ENCODE measurements at places on chromosomes 11 and 22.

DNA sequence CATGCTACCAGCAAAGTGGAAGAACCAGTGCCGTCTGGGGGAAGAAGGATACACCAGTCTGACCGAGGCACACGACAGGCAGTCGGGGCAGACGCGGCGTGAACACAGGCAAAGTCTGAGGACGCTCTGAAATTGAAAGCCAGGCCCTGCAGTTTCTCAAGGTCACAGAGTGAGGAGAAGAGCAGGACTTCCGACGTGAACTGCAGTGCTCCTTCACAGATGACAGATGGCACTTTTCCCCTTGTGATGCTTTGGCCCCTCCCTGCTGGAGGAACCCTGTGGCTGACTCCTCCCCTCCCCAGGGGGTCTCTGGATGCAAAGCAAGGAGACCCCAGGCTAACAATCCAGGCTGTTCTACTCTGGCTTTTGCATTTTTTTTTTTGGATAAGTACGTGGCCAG lies 19.6 kb upstream of the JAM3 start:
- no peak for DNase-seq

DNA sequence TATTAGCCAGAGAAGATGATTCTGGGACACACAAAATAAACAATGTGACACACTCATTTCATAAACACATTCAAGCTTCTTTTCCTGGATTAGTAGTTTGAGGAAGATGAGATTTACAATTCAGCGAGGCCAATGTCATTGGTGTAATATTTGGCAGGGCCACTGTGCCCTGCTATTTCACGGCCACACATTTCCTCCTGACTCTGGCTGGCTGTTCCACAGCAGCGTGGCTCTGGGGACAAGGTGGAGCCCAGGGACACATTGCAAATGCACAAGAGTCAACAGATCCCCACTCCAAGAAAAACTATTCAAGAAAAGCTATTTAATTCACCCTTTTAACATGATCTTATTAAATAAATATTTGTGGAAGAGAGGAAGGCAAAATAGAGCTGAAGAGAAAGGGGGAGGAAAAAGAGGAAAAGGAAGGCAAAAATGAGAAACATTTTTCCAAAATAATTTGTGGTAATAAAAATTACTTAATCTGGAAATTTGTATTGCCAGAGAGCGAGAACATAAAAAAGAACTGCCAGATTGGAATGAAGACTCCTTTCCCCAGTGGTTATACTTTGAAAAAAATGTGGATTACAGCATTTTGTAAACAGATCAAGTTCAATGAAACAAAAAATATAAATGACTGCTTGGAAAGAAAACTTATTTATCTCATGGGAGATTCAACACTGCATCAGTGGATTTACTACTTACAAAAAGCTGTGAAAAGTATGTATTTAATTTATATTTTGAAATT lies 27.1 kb downstream of the NXPE2 start:
- no peak for DNase-seq

GRCh38 chr11:84969103-84969502 lies 658.0 kb downstream of the DLG2 start:
- no peak for DNase-seq

- no peak for DNase-seq
Observed at GRCh38 chr11:64250415-64251015, 815 bp upstream of the PLCB3 start.

DNA sequence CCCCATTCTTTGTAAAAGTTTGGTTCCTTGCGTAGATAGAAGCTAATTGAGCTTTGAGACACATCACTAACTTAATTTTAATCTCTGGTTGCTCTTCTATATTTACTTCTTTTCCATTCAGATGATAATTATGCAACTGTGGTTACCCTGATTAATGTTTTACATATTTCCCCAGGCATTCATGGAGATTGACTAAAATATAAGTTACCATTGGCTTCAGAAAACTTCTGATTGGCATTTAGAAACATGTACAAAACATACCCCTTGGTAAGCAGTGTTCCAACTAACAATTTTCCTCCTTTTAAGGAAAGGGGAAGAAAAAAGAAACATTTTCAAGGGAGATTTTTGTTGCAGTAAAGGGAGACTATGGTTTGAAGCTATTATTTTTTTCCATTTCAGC lies 43.9 kb downstream of the FAT3 start:
- DNase-seq: no peak

- DNase-seq: no peak
Observed at GRCh38 chr11:17378655-17379054, 9.8 kb downstream of the KCNJ11 start.

DNA sequence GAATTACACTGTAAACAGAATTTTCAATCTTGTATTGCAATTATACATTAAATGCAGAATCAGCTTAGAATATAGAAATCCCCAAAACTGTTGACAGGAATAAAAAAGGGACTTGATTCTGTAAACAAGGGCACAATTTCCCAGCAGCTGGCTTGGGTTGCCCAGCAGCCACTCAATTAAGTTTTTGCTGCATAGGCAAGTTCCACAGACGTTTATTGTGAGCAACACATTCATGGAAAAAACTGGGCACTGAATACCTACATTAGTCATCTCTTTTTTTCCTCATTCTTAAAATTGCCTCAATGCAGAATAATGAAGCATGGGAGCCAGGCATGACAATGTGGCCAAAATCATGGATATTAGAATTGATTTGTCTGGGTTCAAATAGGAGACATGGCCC lies 421.8 kb upstream of the ANO5 start:
- no peak for DNase-seq

GRCh38 chr22:45923835-45924234 lies 53.1 kb downstream of the WNT7B start:
- no peak for DNase-seq

DNA sequence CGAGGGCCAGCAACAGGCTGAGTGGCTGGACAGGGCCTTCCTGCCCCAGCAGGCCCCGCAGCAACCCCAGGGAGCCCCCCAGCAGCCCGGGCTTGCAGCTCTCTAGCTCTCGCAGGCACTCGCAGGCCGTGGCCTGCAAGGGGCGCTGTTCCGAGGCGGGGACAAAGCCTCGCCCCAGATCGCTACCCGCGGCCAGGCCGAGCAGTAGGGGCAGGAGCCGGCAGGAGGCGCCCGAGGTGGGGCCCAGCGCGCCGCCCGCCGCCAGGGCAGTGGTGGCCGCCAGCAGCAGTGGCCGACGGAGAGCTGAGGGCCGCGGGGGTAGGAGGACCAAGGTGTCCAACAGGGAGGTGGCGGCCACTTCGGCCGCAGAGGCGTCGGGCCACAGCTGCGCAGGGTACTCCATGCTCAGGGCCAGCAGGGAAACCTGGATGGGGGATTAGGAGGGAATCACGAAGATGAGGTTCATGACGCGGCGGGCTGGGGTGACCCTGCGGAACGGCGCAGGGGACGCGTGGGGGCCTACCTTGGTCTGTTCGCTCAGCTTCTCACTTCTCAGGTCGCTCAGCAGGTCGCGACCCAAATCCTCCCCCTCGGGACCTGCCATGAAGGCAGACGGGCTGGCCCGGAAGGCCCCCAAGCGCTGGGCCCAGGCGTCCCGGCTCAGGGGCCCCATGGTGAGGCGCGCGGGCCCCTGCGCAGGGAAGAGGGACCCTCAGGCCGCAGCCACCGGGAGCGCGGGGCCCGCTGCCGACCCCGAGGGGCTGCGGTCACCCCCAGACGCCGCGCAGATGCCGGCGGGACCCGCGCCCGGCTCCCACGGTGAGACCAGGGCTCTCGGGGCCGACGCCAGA lies 632 bp downstream of the AP5B1 start:
- peak; percentile 79 for DNase-seq

DNA sequence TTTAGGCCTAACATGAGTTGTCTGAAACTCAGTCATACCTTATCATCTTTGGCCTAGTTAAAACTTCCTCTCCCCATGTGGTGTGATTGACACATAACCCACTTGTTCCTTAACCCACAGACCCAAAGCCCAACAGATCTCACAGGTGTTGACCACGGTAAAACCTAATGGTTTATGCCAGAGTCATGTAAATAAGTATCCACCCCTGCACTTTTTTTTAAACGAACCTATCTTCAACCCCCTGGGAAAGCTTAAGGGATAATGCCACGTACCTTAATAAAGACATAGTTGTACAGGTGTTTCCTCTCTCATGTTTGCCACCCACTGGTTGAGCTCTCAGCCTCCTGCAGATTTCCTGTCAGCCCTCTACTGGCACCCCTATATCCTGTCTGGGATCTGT lies 709.3 kb upstream of the CCDC179 start:
- no peak for DNase-seq

DNA sequence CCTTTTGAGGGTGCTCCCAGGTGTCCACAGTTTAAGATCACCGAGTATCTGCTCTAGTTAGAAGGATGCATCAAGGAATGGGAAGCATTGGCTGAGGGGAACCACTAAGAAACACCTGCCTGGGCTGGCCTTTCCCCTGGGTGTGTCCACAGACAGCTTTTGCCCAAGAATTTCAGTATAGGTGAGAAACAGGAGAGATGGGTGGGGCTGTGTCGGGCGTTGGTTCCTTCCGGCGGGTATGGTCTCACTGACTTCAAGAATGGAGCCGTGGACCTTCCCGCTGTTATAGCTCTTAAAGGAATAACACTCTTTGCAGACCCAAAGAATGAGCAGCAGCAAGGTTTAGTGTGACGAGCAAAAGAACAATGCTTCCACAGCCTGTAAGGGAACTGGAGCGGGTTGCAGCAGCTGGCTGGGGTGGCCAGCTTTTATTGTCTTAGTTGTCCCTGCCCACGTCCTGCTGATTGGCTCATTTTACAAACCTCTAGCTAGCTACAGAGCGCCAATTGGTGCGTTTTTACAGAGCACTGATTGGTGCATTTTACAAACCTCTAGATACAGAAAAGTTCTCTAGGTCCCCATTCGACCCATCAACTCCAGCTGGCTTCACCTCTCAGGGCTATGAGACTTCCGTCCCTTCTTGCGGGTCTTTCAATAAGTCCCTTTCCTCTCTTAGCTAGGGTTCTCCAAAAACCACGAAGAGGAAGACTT lies 2.4 kb downstream of the FADS1 start:
- DNase-seq: no peak

DNA sequence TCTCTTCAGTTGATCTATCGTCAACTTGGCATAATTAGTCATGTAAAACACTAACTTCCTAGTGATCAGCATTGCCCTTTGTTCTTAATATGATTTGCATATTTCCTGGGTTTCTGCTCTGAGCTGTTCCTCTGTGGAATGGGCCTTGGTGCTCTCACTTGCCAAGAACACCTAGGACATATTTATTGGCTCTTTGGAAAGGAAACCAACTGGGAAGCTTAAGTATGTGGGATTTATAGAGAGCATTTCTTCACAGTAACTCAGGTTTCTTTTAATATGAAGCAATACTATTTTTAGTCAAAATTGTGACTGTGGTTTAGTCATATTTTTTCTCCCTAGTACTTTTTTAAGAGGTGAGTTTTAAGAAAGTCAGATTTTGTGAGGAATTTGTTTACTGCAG lies 28.8 kb downstream of the FAT3 start:
- no peak for DNase-seq

GRCh38 chr11:46674463-46675287 lies 25.7 kb downstream of the ARHGAP1 start:
- no peak for DNase-seq

- DNase-seq: no peak
Observed at GRCh38 chr22:39361496-39361895, 11.7 kb downstream of the SYNGR1 start.

- no peak for DNase-seq
Observed at GRCh38 chr11:27385245-27385644, 22.2 kb upstream of the CCDC34 start.

DNA sequence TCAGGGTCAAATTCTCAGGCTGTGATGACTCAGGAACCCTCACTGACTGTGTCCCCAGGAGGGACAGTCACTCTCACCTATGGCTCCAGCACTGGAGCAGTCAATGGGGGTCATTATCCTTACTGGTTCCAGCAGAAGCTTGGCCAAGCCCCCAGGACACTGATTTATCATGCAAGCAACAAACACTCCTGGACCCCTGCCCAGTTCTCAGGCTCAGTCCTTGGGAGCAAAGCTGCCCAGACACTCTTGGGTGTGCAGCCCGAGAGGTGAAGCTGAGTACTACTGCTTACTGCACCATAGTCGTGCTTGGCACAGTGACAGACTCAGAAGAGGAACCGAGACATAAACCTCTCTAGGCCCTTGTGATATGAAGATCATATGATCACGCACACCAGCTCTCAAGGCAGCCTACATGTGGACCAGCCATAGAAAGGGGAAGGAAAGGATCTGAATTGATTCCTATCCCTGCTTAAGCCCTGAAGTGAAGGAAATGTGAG lies 58.2 kb downstream of the ZNF280B start:
- DNase-seq: no peak
